ENCODE measurements at places on chromosomes 1 and 21. TPM values are rescaled to one million over a fixed set of nuclear protein-coding genes. Genes with fewer than 3 reads are reported as not detected.

The LDLRAD1 gene
- total RNA-seq: not detected

The MPZ gene
- total RNA-seq: 3.5 TPM

The ZNF648 gene
- total RNA-seq: under 0.01 TPM

The RNU1-2 gene
- under 0.01 TPM for total RNA-seq

- no peak for DNase-seq
Measured at GRCh38 chr1:158930504-158930903, 848 bp upstream of the PYHIN1 start.

GRCh38 chr1:223741861-223742260, 29.5 kb downstream of the CAPN2 start:
- no peak for DNase-seq
